ENCODE measurements at places on chromosomes 4 and X. TPM values are rescaled to one million over a fixed set of nuclear protein-coding genes. Genes with fewer than 3 reads are reported as not detected.
A peak's percentile ranks its signal among the peaks of the same experiment; 100 is the strongest.

Gene CXorf65
- total RNA-seq = not detected

Gene SPANXN4
- total RNA-seq = not detected

Gene ITIH6
- total RNA-seq = not detected

GRCh38 chr4:153116291-153116680, 88.0 kb upstream of the TRIM2 start:
- peaks cover 21% of the 10 kb centered on the region for H3K4me1 ChIP-seq
- no peaks in the 10 kb centered on the region for H3K27me3 ChIP-seq
- DNase-seq = no peak
- H3K27ac ChIP-seq = peak overlapping the region; percentile 81
- no peaks in the 10 kb centered on the region for H3K36me3 ChIP-seq

DNA sequence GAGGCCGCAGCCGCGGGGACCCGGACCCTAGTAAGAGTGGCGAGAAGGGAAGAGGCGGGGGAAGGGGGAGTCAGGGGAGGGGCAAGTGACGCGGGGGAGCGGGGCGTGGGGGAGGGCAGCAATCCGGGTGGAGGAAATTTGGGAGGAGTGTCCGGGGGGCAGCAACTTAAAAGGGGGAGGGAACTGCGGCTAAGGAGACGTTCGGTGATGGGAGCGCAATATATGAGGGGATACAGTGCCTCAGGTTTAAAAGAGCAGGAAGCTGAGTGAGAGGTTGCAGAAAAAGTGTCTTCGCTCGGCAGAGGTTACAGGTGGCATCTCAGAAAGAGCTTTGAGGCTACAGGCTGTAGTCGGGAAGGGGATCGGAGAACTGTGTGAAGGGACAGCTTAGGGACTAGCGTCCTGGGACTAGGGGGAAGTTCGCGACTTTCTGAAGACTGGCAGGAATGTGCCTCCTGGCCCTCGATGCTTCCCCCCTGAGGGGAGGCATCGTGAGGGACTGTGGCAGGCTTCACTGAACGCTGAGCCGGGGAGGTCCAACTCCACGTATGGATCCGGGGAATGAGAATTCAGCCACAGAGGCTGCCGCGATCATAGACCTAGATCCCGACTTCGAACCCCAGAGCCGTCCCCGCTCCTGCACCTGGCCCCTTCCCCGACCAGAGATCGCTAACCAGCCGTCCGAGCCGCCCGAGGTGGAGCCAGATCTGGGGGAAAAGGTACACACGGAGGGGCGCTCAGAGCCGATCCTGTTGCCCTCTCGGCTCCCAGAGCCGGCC, 519 bp downstream of the FOXO4 start:
- DNase-seq = no peak
- no peaks in the 10 kb centered on the region for H3K36me3 ChIP-seq
- no peaks in the 10 kb centered on the region for H3K27me3 ChIP-seq
- H3K27ac ChIP-seq = no peak overlapping the region
- no peaks in the 10 kb centered on the region for H3K4me1 ChIP-seq

GRCh38 chr4:68074397-68074796, 55.3 kb downstream of the TMPRSS11F start:
- no peaks in the 10 kb centered on the region for H3K4me1 ChIP-seq
- H3K27me3 ChIP-seq = no peaks in the 10 kb centered on the region
- H3K27ac ChIP-seq = no peak overlapping the region
- H3K4me3 ChIP-seq = no peak overlapping the region
- no peak for DNase-seq

DNA sequence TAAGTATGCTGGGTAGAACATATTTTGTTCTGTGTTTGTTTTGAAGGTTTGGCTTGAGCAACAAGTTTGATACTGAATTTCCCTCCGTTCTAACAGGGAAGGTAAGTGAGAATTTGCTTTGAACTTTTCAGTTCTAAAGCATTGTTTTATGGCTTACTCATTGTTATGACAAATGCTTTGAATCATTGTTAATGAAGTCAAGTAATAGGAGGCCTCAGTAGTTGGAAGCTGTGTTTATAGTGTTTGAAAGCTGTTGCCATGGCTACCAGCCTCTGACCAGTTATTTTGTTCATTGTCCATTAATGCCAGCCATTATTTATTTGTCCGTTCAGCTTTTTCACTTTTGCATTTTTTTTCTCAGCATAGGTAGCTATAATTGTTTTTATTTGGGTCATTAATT, 14.4 kb downstream of the CHIC1 start:
- peak; percentile 44 for DNase-seq
- peaks cover 6% of the 10 kb centered on the region for H3K4me1 ChIP-seq
- no peaks in the 10 kb centered on the region for H3K27me3 ChIP-seq
- H3K36me3 ChIP-seq = no peaks in the 10 kb centered on the region
- H3K27ac ChIP-seq = peak overlapping the region; percentile 53

Measured in SJSA1 (cell line).